ENCODE measurements at places on chromosomes 5 and 9.

DNA sequence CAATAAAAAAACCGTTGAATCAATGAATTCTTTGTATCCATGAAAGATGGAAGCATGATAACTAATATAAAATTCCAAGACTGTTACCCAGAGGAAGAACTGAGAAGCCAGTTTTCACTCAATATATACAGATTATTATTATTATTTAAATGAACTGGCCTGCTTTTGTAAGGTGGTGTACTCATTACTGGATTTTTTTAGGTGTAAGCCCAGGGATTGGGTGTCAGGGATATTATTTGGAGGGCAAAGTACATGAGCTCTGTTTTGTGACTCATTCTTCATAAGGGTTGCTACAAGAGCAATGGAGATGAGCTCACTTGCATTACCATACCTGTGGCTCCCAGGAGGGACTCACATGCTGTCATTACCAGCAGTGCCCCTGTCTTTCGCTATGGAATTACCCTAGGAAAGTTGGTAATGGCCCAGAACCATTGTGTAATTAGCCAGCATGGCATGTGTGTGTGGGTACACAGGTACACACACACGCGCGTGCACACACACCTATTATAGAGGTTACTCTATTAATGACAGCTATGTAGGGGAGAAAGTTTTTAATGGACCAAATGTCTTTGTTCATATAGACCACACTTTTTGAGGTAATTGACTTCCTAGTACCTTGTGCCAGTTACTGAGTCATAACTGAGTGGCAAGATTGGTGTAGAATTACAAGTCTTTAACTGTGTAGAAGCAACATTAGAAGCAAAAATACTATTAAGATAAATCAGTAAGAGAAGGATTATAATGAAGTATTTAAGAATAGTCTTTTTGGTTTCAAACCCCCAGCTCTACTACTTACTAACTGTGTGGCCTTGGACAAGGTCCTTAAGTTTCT lies 143.4 kb downstream of the GDNF start:
- no peak for DNase-seq

DNA sequence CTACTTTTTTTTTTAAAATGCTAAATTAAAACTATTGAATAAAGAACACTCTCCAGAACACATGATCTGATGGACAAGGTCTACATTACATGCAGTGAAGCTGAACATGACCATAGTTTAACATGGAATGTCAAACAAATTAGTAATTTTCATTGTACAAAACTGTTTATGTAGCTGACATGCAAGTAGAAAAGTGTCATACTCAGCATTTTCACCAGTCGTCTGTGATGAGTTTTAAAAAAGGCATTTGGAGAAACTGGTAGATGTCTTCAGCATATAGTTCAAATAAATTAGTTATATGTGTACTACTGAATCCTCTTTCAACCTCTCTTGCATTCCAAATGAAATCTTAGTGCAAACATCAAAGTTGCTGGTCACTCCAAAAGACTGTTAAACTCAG lies 301.9 kb downstream of the FER start:
- no peak for DNase-seq

- no peak for DNase-seq
Measured at GRCh38 chr5:43309637-43310036, 3.6 kb downstream of the HMGCS1 start.

GRCh38 chr5:178467205-178467567 lies 123.0 kb downstream of the COL23A1 start:
- DNase-seq = no peak

GRCh38 chr9:87115785-87116184 lies 168.5 kb upstream of the GAS1 start:
- DNase-seq = no peak

GRCh38 chr5:151670083-151670686 lies 16.5 kb downstream of the SPARC start:
- no peak for DNase-seq

DNA sequence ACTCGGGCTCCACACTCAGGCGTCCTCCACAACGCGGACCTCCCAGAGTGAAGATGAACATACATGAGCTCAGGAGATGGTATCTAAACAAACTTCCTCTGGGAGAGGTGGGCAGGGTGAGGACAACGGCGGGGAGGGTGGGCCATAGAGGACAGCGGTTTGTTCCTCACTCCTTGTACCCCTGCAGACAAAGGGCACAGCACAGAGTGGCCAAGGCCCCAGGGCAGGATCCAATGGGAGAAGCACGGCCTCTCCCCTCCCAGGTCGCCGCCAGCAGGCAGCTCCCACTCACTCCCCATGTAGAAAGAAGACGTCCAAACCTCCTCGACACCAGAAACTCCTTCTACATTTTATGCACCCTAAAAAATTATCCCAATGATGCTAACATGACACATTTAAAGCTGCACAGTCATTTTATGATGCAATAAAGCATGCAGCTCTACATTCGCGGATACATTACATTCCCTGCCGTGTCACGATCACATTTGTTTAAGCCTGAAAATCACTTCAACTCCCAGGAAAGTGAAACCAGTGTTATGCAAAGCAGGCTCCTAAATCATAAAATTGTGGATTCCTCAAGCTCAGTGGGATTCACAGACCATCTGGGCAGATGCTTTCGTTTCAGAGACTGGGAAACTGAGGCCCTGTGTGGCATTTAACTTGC lies 87.5 kb upstream of the SARDH start:
- no peak for DNase-seq

GRCh38 chr9:135212961-135213360 lies 125.5 kb downstream of the OLFM1 start:
- no peak for DNase-seq

- no peak for DNase-seq
Measured at GRCh38 chr5:7728076-7728475, 122.9 kb downstream of the CFAP90 start.

DNA sequence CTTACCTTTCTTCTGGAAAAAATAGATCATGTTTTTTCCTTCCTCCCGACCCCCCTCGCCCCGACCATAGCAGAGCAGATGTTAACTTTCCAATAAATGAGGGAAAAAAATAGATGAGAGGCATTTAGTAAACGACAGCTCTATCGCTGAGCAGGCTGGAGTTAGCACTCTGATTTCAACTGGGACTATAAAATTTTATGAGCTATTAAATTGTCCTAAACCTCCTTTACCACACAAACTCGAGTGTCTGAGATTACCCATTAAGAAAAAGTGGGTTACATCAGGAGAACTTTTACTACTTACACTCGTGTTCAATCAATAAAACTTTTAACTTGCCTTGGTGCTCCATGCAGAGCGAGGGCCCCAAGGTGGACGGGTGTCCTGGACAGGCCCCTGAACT lies 59.8 kb upstream of the RNU6ATAC start:
- DNase-seq = no peak

DNA sequence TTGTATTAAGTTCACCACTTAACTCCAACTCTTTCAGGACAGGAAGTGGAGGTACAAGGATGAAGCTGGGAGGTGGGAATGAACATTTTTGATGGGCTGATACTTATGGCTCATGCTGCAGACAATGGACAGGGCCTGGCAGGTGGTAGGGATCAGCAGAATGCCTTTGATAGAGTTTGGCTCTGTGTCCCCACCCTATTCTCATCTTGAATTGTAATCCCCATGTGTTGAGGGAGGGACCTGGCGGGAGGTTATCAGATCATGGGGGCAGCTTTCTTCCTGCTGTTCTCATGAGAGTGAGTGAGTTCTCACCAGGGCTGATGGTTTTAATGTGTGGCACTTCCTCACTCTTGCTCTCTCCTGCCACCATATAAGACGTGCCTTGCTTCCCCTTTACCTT lies 87.3 kb upstream of the PRLR start:
- no peak for DNase-seq

- DNase-seq = no peak
Measured at GRCh38 chr9:22285066-22285465, 161.6 kb upstream of the DMRTA1 start.

DNA sequence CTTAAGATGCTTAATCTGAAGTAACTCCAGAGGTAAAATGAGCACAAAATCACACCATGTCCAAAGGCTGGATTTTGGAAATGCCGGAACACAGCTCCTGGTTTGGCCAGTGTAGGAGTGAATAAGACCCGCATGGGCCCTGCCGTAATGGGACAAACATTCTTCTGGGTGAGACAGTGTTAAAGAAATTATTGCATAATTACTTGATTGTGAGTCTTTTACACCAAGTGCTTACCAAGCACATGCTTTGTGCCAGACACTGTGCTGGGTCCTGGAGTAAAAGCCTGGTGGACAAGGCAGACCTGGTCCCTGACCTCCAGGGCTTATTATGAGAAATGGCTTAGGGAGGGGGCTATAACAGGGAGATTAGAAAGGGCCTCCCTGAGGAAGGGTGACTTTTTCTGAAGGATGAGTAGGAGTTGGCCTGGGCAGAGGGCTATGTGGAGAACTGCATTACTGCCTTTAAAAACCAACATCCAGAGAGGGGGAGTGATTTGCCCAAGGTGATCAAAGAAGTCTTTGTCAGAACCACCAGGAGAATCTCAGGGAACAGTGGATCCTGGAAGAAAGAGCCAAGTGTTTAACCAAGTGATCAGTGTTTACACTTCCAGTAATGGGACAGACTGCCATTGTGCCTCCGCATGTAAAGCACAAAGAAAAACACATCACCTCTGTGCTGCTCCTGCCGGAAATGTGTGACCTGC lies 3.5 kb downstream of the PDE6A start:
- no peak for DNase-seq

All from stimulated activated CD4-positive, alpha-beta T cell treated with anti-CD3 and anti-CD28 coated beads, Interleukin-1b, Interleukin-23, amount 100 ng/mL, for 1 hour (primary cell).